CD4-positive, alpha-beta T cell treated with Interleukin-15 for 4 hours (primary cell): ENCODE measurements at places on chromosomes 4 and X.

- DNase-seq: no peak
These were observed 691.5 kb downstream of the KCTD8 start for GRCh38 chr4:43757147-43757546.

GRCh38 chr4:32624943-32625603, 1904.9 kb downstream of the PCDH7 start:
- DNase-seq: no peak

DNA sequence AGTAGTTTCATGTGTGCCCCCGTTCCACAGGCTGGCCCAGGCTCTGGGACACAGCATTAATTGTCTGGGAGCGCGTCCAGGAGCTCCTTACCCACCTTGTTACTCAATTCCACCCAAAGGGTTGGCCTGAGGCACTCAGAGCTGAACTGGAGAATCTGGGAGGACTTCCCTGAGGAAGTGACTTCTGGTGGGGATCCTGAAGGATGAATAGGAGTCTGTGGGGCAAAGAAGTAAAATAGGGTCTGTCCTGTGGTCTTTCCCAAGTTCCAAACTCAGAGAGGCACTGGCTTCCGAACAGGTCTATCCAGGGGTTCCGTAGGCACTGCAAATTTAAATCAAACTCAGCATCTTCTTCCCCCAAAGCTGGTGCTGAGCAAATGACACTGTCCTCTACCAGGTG, 204.3 kb downstream of the AFAP1 start:
- no peak for DNase-seq

- no peak for DNase-seq
These were observed 10.6 kb downstream of the IL15 start for GRCh38 chr4:141646969-141647368.

DNA sequence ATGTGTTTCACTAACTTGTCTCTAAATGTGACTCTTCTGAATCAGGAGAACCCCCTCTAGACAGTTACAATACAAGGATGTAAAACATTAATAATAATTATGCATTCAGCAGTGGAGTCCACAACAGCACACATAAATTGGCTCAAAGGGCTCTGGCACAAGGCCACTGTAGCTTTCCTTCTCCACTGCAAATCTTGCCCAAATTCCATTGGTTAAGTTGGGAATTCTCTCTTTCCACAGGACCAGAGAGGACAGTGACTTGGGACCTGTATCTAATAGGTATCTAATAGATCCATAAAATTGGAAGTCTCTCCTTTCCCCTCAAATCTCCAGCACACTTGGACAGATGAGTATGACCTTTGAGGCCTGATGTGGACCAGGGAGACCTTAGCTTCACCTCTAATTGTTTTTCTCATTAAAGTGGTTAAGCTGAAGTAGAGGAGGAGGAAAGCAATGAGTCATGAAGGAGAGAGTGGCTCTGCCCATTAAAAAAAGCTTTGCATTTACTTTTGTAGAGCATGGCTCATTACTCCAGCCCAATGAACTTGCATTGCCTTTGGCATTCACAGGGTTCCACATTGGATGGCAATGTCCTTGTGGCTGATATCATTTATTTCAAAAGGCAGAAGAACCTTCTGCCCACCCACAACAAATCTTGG, 72.3 kb upstream of the SH3RF1 start:
- DNase-seq: no peak

GRCh38 chr4:52248820-52249219, 197.7 kb downstream of the SPATA18 start:
- DNase-seq: no peak

DNA sequence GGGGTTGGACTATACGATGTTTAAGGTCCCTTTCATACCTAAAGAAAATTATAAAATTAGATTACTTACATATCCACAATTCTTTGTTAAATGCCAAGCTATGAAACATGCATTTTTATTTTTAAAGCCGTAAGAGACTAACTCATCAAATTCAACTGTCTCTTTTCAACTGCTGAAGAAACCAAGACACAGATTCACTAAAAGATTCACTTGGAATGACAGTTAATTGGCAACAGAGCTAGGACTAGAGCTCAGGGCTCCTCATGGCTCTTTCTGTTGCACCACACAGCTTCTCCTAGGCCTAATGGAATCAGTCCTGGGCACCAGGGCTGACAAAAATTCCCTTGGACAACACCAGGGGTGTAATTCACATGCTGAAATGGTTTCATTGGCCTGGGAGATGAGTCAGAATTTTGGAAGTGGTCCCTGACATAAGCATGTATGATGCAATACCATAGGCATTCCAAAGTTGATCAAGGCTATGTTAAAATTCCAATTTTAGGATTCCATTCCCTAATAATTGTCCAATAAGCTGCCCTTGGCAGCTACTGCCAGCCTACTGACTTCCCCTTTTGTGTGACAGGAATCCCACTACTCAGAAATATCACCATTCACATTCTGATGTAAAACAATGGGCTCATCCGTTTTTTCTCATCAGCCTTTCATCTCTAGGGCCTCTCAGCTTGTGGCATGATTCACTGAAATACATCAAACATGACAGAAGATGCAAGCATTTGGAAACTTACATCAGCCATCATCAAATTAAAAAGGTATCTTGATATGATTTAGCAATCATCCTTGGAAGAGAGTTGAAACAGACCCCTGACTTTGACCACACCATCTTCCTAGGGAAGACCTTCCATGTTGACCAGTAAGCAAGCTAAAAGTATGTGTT, 54.2 kb downstream of the PLAC1 start:
- DNase-seq: no peak

- no peak for DNase-seq
These were observed 16.6 kb upstream of the H2AZ1 start for GRCh38 chr4:99966692-99967091.

- DNase-seq: no peak
These were observed 131.9 kb downstream of the ATOH1 start for GRCh38 chr4:93960450-93960849.

- no peak for DNase-seq
These were observed 300.9 kb downstream of the SPIN4 start for GRCh38 chrX:63050225-63050624.

DNA sequence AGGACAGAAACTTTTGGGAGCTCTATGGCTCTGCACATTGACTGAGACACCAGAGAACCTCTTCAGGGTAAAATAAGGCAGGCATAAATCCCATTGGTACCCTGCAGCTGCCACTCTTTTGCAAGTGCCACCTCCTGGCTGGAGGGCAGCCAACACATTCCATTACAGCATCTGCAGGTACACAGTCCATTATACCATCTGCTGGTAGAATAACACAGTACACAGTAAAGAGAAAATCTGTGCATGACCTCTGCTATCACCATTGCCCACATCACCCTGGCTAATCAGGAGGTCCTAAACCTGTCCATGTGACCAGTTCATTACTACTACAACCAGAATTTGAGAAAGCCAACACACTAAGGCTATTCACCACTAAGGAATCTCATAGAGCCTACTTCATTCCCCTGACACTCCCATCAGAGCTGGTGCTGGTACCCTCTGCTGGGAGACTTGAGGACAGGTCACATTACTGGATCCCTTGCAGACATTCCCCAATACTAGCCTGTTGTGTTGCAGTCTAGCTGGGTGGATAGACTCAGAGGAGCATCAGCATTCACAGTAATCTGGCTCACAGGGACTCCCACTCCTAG, 176.2 kb upstream of the TACR3 start:
- no peak for DNase-seq

- no peak for DNase-seq
These were observed 7.4 kb downstream of the PPP1R2C start for GRCh38 chrX:42770566-42770965.

GRCh38 chr4:94369046-94369445, 26.4 kb upstream of the HPGDS start:
- DNase-seq: no peak
